ENCODE measurements at places on chromosomes 12 and 14. TPM values are rescaled to one million over a fixed set of nuclear protein-coding genes. Genes with fewer than 3 reads are reported as not detected.

Gene SSTR1
- total RNA-seq, result 6.9 TPM

Gene AJUBA
- total RNA-seq, result 78.4 TPM

Gene ANO4
- 8.8 TPM for total RNA-seq

Gene ASCL1
- not detected for total RNA-seq

- no peak for DNase-seq
Observed at GRCh38 chr12:15698377-15698871, 90.8 kb downstream of the EPS8 start.

Measured in LHCN-M2 (cell line).